ENCODE measurements at places on chromosomes 2 and 18. TPM values are rescaled to one million over a fixed set of nuclear protein-coding genes. Genes with fewer than 3 reads are reported as not detected.

The SERPINB2 gene
- not detected for total RNA-seq

The TMEM198 gene
- 1.3 TPM for total RNA-seq

The EGR4 gene
- total RNA-seq = not detected

The ABI2 gene
- 47.8 TPM for total RNA-seq

The CGREF1 gene
- 6.9 TPM for total RNA-seq

The FBXO48 gene
- total RNA-seq = 1.3 TPM

The TEX44 gene
- not detected for total RNA-seq

The ACMSD gene
- total RNA-seq = not detected

The HOXD13 gene
- 0.13 TPM for total RNA-seq

The CASP10 gene
- 0.52 TPM for total RNA-seq

The DCDC2C gene
- total RNA-seq = not detected

The SERPINB4 gene
- total RNA-seq = not detected

The DLGAP1 gene
- 17.4 TPM for total RNA-seq

The TIGD1 gene
- total RNA-seq = 5.7 TPM

The OR6B2 gene
- total RNA-seq = not detected

The PLEKHH2 gene
- total RNA-seq = 27.0 TPM

The SERPINB13 gene
- total RNA-seq = not detected

The KLHL30 gene
- 0.39 TPM for total RNA-seq

The TFPI gene
- total RNA-seq = 126 TPM

The CROCC2 gene
- total RNA-seq = under 0.01 TPM

The NT5C1B gene
- total RNA-seq = not detected

The QPCT gene
- 17.5 TPM for total RNA-seq

The FAM110C gene
- not detected for total RNA-seq

The GAD1 gene
- under 0.01 TPM for total RNA-seq

Measured in articular chondrocyte of knee joint (primary cell).